Activated naive CD4-positive, alpha-beta T cell treated with anti-CD3 and anti-CD28 coated beads for 36 hours (primary cell): ENCODE measurements at places on chromosomes 5 and 9. TPM values are rescaled to one million over a fixed set of nuclear protein-coding genes. Genes with fewer than 3 reads are reported as not detected.
A peak's percentile ranks its signal among the peaks of the same experiment; 100 is the strongest.

The PDE8B gene
- total RNA-seq = not detected

The HCN1 gene
- total RNA-seq = not detected

The PLK2 gene
- 7.8 TPM for total RNA-seq

The TEX48 gene
- not detected for total RNA-seq

The IFNA13 gene
- total RNA-seq = not detected

The ZNF883 gene
- total RNA-seq = 0.60 TPM

The SLC4A9 gene
- 0.12 TPM for total RNA-seq

The DNAI1 gene
- 0.26 TPM for total RNA-seq

The LCN1 gene
- not detected for total RNA-seq

The MLANA gene
- total RNA-seq = not detected

The SLC6A7 gene
- not detected for total RNA-seq

The GRAMD2B gene
- 8.7 TPM for total RNA-seq

The S1PR3 gene
- 0.91 TPM for total RNA-seq

The PAIP1 gene
- 41.7 TPM for total RNA-seq

- H3K4me3 ChIP-seq = no peak overlapping the region
- no peaks in the 10 kb centered on the region for H3K36me3 ChIP-seq
- no peaks in the 10 kb centered on the region for H3K27me3 ChIP-seq
- peaks cover 2% of the 10 kb centered on the region for H3K4me1 ChIP-seq
Measured at GRCh38 chr5:158699298-158699880, 400.3 kb downstream of the EBF1 start.

GRCh38 chr5:16712178-16712577 lies 95.4 kb upstream of the RETREG1 start:
- H3K27me3 ChIP-seq = peaks cover 14% of the 10 kb centered on the region
- DNase-seq = no peak
- H3K36me3 ChIP-seq = no peaks in the 10 kb centered on the region

DNA sequence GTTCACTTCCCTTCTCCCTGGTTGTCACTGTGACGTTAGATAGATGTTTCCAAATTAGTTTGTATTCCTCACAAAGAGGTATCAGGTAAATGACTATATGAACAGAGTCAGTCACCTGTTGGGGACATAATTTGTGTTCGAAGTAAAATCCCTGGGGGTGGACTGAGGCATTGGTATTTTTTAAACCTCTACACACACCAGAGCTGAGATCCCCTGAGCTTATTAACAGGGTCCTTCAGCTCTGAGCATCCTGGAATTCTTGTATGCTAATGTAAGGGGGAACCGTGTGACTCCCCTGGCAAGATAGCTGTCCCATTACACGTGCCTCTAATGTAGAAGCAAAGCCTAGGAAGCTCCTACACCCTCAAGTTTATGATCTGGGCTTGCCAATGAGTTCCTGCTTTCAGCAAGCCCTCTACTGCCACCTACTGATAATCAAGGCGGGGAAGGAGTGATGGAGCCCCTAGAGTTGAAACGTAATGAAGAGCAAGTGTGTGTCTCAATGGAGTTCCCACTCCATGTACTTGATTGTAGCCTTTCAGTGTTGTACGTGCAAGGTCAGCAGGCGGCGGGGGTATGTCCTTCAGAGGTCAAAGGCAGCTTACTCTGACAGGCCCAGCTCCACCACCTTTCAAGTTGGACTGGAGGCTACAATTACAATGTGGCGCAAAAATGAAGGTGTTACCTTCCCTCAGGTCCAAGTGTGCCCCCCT lies 14.4 kb downstream of the PRKACG start:
- no peaks in the 10 kb centered on the region for H3K27me3 ChIP-seq
- peaks cover 18% of the 10 kb centered on the region for H3K4me1 ChIP-seq
- no peak overlapping the region for H3K27ac ChIP-seq

GRCh38 chr5:146660376-146660960 lies 144.5 kb upstream of the GPR151 start:
- H3K4me1 ChIP-seq = peaks cover 7% of the 10 kb centered on the region
- H3K4me3 ChIP-seq = no peak overlapping the region
- H3K27me3 ChIP-seq = no peaks in the 10 kb centered on the region
- no peak for DNase-seq
- H3K36me3 ChIP-seq = no peaks in the 10 kb centered on the region
- no peak overlapping the region for H3K27ac ChIP-seq

GRCh38 chr5:127649018-127649439 lies at the start of gene CTXN3:
TSS of gene CTXN3 (plus strand) at chr5:127649082. CDS start at chr5:127657522, 8,440 bp downstream.
- H3K4me3 ChIP-seq = no peak within 1 kb of the TSS
- H3K4me1 ChIP-seq = no peaks in the 10 kb centered on the region
- no peak within 1 kb of the TSS for H3K27ac ChIP-seq
- no peak for DNase-seq
- no peaks in the 10 kb centered on the region for H3K27me3 ChIP-seq

DNA sequence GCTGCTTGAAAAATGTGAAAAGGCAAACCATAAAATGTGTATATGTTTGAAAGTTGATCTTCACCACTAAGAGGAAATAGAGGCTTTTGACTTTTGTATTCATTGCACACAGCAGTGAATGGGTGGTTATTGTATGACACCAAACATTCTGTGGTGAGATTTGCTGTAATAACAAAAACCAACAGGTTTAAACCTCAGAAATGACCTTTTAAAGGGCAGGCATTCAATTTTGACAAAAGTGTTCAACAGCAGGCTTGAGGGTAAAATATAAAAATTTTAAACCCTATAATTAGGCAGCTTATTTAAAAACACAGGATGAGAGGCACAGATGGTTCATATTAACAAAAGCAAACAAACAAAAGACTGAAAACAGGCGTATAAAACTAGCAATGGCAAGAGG lies 128.1 kb upstream of the NUDT12 start:
- DNase-seq = no peak
- no peaks in the 10 kb centered on the region for H3K4me1 ChIP-seq
- H3K4me3 ChIP-seq = no peak overlapping the region
- H3K36me3 ChIP-seq = no peaks in the 10 kb centered on the region

GRCh38 chr5:2901511-2901910 lies 150.0 kb upstream of the IRX2 start:
- H3K4me1 ChIP-seq = no peaks in the 10 kb centered on the region
- DNase-seq = no peak
- no peak overlapping the region for H3K27ac ChIP-seq

DNA sequence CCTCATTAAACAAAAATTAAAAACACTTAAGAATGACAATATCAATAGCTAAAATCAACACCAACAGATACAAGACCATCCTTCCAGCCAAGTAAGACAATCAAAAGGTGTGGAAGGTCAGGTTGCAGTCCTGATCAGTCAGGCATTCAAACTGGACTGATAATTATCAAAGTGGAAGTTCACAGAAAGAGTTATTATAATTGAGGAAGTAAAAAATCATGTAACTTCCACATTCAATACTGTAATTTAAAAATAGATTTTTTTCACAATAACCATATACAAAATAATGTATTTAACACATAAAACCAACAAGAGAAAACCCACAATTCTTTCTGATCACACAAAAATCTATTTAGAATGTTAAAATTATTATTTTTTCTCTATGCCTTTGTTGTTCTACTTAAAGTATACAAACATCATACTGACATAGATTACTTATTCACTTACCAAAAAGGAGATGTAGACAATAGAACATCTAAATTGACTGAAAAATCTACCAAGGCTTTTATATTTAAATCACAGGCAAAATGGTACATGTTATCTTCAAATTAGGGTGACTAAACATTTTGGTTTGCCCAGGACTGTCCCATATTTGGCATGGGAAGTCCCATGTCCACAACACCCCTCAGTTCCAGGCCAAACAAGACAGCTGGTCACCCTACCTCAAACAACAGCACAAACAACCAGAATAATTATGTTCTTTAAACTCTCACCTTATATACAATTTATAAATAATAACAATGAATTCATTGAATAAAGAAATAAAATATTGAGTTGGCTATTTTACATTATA lies 142.5 kb upstream of the SLC24A2 start:
- no peak overlapping the region for H3K4me3 ChIP-seq
- H3K4me1 ChIP-seq = peaks cover 19% of the 10 kb centered on the region
- no peaks in the 10 kb centered on the region for H3K36me3 ChIP-seq
- H3K27ac ChIP-seq = no peak overlapping the region

DNA sequence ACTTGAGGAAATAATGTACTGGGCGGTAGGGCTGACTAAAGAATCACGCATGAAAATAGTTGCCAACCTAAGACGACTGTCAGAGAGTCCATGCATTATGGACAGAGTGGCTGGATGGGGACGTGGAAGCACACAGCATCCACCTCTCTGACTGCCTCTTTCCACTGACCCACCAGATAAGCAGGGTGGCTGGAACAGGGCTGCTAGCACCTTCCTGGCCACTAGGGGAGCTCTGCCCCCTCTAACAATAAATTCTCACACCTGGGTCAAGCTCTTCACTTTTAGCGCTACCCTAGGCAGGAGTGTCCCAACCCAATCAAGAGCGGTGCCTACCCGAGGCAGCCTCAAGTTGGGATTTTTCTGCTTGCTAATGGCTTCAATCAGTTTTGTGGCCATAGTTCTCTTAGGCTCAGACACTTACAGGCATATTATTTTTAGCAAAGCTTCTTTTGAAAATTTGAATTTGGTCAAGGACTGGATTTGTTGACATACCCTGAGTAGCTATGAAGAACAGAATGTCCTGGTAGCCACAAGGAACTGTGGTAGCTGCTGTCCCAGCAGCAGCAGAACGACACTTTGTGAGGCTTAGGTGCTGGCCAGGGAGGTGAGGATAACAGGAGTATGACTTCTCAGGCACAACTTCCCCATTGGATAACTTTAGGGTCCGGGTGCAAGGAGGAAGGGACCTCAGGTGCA lies 6.9 kb upstream of the TPM2 start:
- H3K4me3 ChIP-seq = no peak overlapping the region
- H3K4me1 ChIP-seq = peaks cover 1% of the 10 kb centered on the region
- no peaks in the 10 kb centered on the region for H3K27me3 ChIP-seq
- peak overlapping the region; percentile 51 for H3K27ac ChIP-seq

DNA sequence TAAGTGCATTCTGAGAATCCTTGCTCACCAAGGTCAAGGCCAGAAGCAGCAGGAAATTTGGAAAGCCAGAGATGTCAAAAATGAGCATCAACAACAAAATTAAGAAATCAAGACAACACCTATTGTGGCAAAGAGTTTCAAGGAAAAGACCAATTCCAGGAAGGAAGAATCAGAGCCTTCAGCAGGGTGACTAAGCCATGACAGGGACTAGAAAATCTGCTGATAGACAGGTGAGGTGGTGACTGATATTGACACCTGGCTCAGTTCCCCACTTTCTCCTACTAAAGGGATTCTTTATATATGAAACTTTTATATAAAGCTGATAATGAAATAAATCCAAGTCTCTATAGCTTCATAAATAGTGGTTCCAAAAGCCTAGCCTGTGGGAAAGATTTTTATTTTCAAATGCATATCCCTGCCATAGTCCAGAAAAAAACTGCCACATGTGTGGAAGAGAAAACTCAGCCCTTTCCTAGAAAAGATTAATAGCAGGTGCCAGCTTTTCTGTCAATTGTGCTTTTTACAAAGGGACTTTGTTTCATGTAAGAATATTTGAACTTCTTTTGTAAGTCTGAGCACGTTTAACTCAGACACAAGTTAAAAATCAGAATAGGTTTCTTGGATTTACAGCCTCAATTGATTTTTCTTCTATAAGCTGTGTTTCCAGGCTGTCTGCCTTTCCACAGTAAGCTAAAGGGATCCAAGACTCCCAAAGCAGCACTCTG lies 81.1 kb upstream of the GRAMD2B start:
- H3K27ac ChIP-seq = no peak overlapping the region
- H3K4me3 ChIP-seq = no peak overlapping the region
- H3K36me3 ChIP-seq = no peaks in the 10 kb centered on the region
- no peaks in the 10 kb centered on the region for H3K4me1 ChIP-seq
- no peak for DNase-seq
- H3K27me3 ChIP-seq = peaks cover 20% of the 10 kb centered on the region

DNA sequence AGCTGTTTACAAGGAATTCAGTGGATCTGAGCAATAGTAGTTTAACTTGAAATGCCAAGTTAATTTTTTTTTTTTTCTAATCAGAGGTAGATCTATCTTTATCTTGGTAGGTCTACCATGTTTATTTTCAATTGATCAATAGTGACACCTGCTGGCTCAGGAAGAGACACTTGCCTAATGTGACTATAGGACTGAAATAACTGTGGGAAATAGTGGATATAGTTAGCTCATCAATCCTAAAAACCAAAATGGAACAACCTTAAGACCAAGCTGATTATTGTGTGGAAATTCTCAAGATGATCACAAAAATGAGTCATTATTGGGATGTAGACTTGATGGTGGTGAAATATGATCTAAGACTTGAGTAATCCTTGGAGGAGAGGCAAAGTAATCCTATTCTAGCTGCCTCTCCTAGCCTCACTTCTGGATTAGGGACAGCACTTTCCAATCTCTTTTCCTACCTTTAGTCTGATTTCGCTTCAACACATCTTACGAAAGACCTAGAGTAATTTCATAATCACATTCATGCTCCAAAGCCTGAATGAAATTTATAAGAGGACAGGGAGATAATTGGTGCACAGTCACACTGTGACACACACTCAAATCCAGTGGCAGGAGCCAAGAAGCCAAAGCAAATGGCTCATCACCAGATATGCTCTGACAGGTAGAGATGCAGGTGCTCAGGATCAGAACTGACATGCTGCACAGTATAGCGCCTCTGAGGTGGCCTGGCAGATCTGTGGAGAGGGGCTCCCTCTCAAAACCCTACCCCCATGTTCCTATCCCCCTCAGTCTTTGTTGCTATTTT lies 156.3 kb downstream of the HMHB1 start:
- H3K4me1 ChIP-seq = no peaks in the 10 kb centered on the region
- H3K36me3 ChIP-seq = no peaks in the 10 kb centered on the region
- H3K4me3 ChIP-seq = no peak overlapping the region
- no peak overlapping the region for H3K27ac ChIP-seq

GRCh38 chr5:58240322-58240721 lies 219.6 kb downstream of the PLK2 start:
- H3K27ac ChIP-seq = no peak overlapping the region
- H3K27me3 ChIP-seq = peaks cover 4% of the 10 kb centered on the region
- DNase-seq = no peak
- H3K4me1 ChIP-seq = no peaks in the 10 kb centered on the region
- H3K4me3 ChIP-seq = no peak overlapping the region
- no peaks in the 10 kb centered on the region for H3K36me3 ChIP-seq

DNA sequence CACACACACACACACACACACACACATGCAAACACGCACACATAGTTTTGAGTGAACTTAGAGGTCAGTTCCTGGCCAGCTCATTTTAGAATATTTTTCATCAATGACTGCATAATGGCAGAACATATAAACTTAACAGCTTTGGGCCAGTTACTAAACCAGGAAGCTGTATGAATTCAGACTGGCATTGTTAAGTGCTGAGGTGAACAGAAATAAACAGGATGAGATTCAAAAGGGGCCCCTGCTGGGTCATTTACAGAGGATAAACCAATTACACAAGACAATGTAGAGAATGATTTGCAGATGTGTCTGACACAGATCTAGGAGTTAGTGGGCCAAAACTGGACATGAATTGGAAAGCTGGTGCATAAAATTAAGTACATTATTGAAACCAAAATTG lies 44.6 kb downstream of the MARCHF11 start:
- H3K4me3 ChIP-seq = no peak overlapping the region
- H3K27ac ChIP-seq = no peak overlapping the region
- H3K4me1 ChIP-seq = no peaks in the 10 kb centered on the region
- peaks cover 3% of the 10 kb centered on the region for H3K27me3 ChIP-seq
- DNase-seq = no peak

DNA sequence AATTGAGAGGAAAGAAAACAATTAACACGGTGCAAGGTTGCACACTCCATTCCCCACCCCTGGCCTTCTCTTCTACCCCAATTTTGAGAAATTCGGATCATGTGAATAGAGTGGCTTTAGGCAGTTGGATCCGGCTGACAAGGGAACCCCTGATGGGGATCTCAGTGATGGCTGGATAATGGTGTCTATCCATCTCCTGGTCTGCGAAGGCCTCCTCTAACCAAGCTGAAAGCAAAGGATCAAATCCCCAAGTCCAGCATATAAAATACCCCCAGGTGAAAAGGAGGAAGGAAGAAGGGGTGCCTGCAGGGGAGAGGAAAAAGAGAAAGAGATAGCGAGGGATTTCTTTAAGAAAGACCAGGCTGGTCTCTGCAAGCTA lies 16.0 kb downstream of the NR2F1 start:
- H3K4me3 ChIP-seq = no peak overlapping the region
- peaks cover 31% of the 10 kb centered on the region for H3K27me3 ChIP-seq
- peaks cover 9% of the 10 kb centered on the region for H3K4me1 ChIP-seq
